Fibroblast of pulmonary artery (primary cell): ENCODE measurements at places on chromosomes 13 and 19.
A peak's percentile ranks its signal among the peaks of the same experiment; 100 is the strongest.

DNA sequence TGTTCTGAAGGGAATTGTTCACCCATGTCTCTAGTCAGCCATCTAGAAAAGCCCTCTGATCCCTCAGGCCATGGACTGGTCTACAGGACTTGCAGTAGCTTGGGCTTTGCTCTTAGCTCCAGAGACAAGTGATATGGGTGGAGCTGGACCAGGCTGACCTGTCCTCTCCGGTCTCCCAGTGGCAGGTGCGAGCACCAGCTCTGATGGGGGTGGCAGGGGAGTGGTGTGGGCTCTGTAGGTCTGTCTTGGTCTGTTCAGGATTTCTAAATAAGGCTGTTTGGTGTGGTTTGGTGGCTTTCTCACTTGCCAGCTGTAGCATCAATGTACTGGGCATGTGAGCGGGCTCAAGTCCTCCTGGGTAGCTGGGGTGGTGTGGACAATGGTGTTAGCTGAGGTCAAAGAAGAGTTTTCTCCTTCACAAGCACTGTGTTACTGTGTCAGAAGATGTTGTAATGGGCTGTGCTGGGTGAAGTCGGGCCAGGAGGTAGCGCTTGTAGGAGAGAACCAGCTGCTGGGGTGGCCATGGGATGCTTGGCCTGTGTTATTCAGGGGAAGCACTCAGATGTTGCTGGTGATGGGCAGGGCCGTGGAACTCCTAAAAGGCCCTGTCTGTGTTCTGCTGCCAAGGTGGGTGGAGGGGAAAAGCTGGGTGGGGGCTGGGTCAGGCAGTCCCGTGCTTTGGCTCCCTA lies 16.9 kb downstream of the GPC6 start:
- no peak for DNase-seq

GRCh38 chr13:87356314-87356713 lies 314.9 kb upstream of the SLITRK5 start:
- DNase-seq, result no peak

GRCh38 chr13:32390048-32390447 lies 37.9 kb downstream of the N4BP2L1 start:
- DNase-seq, result no peak

DNA sequence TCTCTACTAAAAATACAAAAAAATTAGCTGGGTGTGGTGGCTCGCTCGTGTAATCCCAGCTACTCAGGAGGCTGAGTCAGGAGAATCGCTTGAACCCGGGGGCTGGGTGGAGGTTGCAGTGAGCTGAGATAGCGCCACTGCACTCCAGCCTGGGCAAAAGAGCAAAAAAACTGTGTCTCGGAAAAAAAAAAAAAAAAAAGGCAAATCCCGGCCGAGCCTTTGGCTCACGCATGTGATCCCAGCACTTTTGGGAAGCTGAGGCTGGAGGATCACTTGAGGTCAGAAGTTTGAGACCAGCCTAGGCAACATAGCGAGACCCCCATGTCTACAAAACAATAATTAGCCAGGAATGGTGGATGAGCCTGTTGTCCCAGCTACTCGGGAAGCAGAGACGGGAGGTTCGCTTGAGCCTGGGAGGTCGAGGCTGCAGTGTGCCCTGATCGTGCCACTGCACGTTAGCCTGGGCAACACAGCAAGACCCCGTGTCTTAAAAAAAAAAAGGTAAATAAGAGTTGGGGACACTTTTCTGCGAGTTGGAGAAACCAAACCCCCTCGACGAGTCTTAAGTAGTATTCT lies 574 bp upstream of the GPX4 start:
- DNase-seq, result no peak

DNA sequence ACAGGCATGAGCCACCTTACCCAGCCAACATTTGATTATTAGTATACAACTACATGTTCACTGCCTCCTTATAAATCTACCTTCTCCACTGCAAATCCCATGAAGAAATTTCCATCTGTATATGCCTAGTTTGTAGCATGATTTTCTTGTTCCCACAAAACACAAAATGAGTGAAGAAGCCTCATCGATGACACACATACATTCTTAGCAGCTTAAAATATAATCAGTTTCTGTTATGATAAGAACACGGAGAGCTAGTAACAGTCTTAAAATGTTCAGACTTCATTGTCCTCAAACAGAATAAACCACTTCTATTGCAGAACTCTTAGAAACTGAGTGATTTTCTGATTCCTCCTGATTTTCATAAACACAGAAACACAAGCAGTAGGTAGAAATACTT lies 740.5 kb downstream of the PCDH9 start:
- DNase-seq, result no peak

DNA sequence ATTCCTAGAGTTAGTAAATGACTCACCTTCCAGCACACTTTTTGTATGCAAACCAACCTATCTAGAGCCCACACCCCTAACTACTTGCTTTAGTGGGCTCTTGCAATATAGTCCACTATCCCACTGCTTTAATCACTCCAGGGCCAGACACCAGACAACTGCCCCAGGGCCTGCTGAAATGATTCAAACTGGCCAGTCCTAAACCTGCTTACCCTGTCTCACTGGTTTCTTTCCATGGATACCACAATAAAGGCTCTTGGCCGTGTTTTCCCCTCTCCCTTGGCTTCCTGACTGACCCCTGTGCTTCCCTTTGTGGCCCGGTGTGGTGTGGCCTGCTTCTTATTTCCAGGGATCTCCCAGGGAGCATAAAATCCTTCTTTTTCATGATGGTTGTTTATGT lies 14.6 kb downstream of the HS6ST3 start:
- DNase-seq, result no peak

DNA sequence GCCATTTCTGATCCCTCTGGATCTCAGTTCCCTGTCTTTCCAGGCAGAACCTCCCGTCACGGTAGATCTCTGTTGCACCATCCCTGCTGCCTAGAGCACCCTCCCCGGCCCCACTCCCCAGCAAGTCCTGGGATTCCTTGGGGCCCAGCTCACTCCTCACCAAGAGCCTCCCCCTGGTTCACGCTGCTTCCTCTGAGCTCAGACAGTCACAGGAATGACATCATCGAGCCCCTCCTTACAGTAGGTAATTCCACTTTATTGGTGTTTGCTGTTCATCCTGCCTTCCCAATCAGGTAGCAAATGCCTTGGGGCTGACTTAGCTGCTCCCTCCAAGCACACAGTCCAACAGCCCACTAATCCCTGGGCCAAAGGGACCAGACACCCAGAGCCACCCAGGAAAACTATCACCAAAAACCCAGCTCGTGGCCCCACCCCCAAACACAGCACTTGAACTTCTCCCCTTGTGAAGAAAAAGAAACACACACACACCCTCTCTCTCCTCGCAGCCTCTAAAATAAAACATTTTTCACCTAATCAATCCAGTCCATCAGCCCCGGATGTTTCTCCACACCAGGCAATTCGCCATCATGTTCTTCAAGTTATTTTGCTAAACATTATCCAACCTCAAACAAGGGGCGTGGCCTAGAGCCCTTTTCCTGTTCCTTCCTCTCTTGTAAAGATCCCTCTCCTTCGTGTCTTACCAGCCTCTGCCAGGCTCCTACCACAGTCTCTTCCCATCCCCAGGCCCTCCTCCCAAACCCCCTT lies 2.5 kb downstream of the NAPA start:
- DNase-seq, result peak; percentile 53

DNA sequence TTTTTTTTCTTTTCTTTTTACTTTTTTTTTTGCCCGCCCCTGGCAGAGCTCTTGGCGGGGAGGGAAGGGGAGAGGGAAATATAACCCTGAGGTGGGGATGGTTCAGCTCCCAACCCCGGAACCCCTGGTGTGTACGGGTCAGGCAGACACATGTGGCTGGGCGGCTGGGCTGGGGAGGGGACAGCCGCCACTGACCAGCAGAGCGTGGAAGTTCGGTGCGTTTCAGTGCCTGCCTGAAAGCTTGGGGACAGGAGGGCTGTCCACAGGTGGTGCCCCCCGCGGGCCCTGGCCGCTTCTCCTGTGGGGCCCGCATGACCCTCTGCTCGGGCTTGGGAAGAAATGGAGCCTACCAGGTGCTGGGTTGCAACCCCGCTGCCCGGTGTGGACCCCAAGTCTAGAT lies 5.2 kb upstream of the MYDGF start:
- no peak for DNase-seq

DNA sequence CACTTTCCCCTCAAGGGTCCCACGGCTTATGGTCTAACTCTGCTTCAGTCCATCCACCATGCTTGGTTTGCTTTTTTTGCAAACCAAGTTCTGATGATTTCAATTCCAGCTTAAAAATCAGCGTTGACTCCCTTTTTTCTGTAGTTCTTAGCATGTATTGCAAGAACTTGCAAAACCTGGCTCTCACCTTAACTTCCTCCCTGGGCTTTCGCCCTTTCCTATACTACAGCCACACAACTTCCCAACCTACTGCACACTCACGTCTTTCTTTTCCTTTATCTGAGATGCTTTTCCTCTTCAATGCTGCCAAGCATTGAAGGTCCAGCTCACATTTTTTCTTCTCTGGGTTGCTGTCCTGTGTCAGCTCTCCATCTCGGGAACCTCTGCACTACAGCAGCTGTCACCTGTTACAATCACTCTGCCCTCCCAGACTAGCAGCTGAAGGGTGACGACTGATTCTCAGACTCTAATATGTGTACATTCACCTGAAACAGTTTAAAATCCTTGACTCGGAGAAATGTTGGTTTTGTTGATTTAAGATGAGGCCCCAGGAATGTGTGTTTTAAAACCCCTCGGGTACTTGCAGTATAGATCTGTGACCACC lies 143.7 kb downstream of the FREM2 start:
- no peak for DNase-seq

GRCh38 chr19:912181-913079 lies 589 bp downstream of the R3HDM4 start:
- peak; percentile 28 for DNase-seq

GRCh38 chr13:28716511-28716910 lies 2.3 kb downstream of the SLC46A3 start:
- peak; percentile 97 for DNase-seq

DNA sequence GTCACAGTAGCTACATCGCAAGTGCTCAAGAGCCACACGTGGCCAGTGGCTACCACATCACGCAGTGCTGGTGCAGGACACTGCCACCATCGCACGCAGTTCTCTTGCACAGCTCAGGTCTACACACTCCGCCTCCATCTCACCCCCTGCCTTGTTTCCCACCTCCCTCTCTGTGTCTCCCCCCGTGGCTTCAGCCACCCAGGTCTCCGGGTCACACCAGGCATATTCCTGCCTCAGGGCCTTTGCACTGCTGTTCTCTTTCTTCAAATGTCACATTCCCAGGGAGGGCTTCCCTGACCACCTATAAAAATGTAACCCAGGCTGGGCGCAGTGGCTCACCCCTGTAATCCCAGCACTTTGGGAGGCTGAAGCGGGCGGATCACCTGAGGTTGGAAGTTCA lies 10.6 kb downstream of the CCDC8 start:
- no peak for DNase-seq

DNA sequence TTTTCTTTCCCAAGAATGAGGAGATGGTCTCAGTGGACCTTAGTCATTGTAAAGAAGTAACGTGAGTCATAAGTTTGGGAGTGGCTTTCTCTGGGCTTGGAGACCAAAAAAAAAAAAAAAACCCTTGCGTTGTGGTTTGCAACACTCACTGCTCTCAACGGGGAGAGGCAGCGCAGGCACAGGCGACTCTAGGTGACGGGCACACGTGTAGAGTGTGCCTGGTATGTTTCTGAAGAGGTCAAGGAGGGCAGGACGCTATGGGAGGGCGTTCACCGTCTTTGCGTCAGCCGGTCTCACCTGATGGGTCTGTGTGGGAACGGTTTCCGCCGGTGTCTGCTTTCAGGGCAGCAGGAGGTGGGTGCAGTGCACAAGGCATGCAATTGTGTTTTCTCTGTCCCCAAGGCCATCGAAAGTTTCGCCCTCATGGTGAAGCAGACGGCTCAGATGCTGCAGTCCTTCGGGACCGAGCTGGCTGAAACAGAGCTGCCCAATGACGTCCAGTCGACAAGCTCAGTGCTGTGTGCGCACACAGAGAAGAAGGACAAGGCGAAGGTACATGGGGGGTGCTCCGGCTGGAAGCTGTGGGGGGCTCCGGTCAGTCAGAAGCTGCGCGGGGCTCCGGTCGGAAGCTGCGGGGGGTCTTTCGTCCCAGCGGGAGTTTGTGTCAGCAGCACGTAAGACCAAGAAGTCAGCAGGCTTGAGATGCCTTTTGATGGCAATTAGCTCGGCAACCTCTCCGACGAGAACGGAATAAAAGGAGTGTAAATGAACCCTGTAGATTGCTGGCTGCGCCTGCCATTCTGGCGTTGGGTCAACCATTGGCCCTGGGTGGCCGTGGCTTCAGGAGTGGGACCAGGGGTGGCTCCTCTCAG lies 40.8 kb upstream of the F7 start:
- peak; percentile 79 for DNase-seq

DNA sequence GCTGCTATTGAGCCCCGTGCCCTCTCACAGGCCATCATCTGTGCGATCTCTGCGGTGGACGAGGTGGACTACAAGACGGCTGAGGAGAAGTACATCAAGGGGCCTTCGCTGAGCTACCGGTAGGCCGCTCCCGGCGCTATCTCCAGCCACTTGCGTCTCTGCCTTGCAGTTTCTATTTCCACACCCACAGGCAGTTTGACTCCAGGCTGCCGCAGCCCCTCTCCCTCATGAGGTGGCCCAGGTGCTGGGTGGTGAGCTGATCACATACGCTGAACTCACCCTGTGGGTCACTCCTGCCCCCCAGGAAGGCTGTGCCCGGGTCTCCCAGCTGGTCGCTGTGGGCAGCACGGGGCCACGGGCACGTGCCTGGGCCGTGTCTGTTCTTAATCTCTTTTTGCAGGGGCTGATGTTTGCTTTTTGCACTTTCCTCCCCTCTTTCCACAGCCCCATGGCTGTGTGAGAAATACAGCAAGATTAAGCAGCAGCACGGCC lies 10.6 kb upstream of the NDUFS7 start:
- DNase-seq, result no peak

GRCh38 chr19:317710-318508 lies 26.7 kb downstream of the MIER2 start:
- no peak for DNase-seq

GRCh38 chr19:28242317-28242927 lies 970.5 kb downstream of the UQCRFS1 start:
- DNase-seq, result peak; percentile 46

DNA sequence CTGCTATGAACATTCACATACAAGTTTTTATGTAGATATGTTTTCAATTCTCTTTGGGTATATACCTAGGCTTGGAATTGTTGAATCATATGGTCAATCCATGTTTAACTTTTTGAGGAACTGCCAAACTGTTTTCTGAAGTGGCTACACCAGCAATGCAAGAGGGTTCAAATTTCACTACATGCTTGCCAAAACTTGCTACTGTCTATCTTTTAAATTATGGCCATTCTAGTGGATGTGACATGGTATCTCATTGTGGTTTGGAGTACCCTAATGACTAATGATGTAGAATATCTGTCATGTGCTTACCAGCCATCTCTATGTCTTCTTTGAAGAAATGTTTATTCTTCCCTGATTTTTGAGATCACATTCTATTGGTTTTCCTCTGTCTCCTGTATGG lies 860.3 kb downstream of the DIAPH3 start:
- no peak for DNase-seq
